ENCODE measurements at places on chromosomes 5 and 9. TPM values are rescaled to one million over a fixed set of nuclear protein-coding genes. Genes with fewer than 3 reads are reported as not detected.

FCN1 gene
- not detected for total RNA-seq

NR3C1 gene
- 36.7 TPM for total RNA-seq

PCDHGB3 gene
- 3.5 TPM for total RNA-seq

PGM5 gene
- total RNA-seq, result 44.2 TPM

TERT gene
- total RNA-seq, result not detected

CARTPT gene
- not detected for total RNA-seq

LECT2 gene
- not detected for total RNA-seq

PCDHGA9 gene
- 1.7 TPM for total RNA-seq

NDOR1 gene
- total RNA-seq, result 1.6 TPM

MUSK gene
- total RNA-seq, result not detected
